ENCODE measurements at places on chromosomes 12 and 14.

- no peak for DNase-seq
- H3K36me3 ChIP-seq: no peaks in the 10 kb centered on the region
- no peaks in the 10 kb centered on the region for H3K4me1 ChIP-seq
- H3K27ac ChIP-seq: no peak overlapping the region
- H3K4me3 ChIP-seq: no peak overlapping the region
Observed at GRCh38 chr12:26090836-26091510, 33.9 kb downstream of the BHLHE41 start.

DNA sequence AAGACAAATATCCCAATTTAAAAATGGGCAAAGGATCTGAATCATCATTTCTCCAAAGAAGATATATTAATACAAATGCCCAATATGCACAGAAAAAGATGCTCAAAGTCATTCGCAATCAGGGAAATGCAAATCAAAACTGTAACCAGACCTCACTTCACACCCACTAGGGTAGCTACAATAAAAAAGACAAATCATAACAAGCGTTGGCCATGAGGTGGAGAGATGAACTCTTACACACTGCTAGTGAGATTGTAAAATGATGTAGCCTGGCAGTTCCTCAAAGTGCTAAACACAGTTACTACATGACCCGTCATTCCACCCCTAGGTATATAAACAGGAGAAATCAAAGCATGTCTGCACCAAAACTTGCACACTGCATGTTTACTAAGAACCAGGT is 30.4 kb downstream of the CDC42BPB start:
- no peak for DNase-seq
- no peaks in the 10 kb centered on the region for H3K27me3 ChIP-seq
- 0 out of 2 replicates have a peak, but pooled peaks cover 3% of the 10 kb centered on the region for H3K4me1 ChIP-seq
- no peaks in the 10 kb centered on the region for H3K36me3 ChIP-seq
- no peak overlapping the region for H3K27ac ChIP-seq

- no peak for DNase-seq
- no peaks in the 10 kb centered on the region for H3K27me3 ChIP-seq
- H3K36me3 ChIP-seq: no peaks in the 10 kb centered on the region
- H3K4me1 ChIP-seq: no peaks in the 10 kb centered on the region
- no peak overlapping the region for H3K27ac ChIP-seq
Observed at GRCh38 chr12:108462686-108463085, 52.4 kb upstream of the FICD start.

DNA sequence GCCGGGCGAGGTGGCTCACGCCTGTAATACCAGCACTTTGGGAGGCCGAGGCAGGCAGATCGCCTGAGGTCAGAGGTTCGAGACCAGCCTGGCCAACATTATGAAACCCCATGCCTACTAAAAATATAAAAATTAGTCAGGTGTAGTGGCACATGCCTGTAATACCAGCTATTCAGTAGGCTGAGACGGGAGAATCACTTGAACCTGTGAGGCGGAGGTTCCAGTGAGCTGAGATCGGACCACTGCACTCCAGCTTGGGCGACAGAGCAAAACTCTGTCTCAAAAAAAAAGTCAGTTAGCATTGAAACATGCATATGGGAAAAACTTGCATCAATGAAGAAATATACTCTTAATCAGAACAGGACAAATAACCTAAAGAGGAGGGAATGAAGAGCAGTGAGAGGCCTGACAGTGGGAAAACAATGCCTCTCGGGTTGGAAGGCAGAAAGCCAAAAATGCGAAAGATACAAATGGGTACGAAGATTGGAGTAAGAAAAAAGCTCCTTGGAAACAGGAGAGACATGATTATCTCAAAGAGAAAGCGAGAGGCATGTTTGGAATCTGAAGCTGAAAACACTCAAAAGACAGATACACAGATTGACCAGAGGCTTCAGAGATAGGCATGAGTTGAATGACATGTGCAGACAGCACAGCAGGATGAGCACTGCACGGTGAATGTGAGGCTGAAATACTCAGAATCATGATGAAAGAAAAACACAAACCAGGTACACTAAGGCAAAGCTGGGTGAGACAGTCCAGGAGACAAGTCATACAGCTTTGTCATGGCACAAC is 30.6 kb downstream of the RESF1 start:
- H3K27me3 ChIP-seq: no peaks in the 10 kb centered on the region
- DNase-seq: no peak
- H3K27ac ChIP-seq: no peak overlapping the region
- H3K4me3 ChIP-seq: no peak overlapping the region
